ENCODE measurements at places on chromosomes 11 and 22.

DNA sequence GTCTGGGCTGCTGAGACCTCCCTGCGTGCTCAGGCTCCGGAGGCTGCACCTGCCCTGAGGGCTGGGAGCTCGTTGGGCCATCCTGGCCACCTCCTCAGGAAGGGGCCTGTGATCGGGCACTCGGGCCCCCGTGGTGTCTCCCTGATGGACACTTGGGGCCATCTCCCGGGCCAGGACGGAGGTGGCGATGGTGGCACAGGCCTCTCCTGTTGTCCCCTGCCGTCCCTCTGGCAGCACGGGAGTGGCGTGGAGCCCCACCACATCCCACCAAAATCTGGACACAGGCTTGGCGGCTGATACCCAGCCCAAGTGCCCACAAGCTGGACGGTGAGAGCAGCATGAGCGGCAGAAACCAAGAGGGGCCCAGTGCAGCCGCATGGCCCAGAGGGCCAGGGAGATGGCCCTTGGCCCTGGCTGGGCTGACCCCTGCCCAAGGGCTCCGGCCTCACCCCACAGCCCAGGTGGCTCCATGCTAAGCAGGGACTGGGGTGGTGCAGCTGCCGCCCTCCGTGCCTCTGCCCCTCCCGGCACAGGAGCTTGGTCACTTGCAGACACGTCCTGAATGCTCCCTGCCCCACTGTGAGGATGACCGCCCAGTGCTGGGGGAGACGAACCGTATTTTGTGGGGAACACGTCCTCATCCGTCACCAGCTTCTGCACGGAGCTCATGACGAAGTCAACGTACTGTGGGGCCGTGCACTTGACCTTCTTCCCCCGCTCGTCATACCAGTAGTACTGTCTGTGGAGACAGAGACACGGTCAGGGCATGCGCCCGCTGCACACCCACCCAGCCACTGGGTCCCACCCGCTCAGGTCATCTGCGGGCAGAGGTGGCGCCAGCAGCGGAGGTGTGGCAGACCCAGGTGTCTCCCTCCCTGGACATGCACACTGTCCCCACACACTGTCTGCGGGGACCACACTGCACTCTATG lies 15.6 kb downstream of the MOB2 start:
- no peak for DNase-seq

DNA sequence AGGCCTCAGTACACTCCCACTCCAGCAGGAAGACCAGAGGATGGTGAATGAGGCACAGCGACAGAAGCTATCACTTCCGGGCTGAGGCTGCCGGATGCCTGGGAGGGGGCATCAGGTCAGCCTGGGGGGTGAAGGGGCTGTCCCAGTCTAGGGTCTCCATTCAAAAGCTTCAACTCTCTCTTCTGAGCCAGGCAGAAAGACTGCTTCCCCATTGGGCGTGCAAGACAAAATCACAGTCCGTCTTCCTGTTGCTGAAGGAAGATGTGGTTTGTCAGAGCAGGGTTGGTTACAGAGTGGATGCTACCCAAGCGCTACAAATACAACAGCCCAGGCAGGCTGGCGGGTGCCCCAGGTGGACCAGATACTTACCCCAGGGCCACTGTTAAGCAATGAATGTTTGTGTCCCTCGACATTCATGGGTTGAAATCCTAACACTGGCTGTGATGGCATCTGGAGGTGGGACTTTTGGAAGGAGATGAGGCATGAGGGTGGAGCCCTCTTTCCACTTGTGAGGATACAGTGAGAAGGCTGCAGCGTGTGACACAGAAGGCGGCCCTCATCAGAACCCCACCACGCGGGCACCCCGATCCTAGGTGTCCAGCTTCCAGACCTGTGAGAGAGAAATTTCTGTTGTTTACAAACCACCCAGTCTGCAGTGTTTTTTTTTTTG lies 12.0 kb downstream of the UPK3A start:
- DNase-seq: no peak

DNA sequence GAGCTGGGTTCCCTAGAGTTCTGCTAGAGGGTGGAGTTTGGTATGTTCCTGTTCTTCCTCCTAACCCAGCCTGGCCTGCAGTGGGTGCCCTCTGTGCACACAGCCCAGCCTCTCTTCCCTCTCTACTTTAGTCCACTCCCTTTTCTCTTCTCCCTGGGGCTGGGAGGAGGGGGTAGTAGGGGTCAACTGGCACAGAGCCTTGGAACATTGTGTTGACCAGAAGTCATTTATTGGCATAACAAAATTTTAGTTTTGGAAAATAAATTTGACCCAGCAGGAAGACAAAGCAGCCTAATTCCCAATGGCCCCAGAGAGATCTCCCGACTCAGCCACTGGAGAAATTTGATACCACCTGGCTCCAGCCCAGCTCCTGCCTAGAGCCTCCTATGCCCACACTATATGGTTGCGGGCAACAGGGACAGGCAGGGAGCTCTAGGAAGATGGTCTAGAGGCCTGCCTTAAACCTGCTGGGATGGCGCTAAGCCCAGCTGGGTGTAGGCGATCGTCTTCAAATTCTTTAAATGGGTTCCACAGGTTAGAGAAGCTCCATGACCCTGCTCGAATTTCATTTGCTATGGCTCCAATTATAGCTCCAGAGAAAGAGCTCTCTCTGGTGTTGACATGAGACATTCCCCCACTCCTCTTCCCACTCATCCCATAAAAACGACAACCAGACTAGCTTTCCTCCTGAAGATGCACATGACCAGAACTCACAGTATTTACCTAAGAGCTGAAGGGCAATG lies 9.9 kb downstream of the PCSK7 start:
- no peak for DNase-seq

DNA sequence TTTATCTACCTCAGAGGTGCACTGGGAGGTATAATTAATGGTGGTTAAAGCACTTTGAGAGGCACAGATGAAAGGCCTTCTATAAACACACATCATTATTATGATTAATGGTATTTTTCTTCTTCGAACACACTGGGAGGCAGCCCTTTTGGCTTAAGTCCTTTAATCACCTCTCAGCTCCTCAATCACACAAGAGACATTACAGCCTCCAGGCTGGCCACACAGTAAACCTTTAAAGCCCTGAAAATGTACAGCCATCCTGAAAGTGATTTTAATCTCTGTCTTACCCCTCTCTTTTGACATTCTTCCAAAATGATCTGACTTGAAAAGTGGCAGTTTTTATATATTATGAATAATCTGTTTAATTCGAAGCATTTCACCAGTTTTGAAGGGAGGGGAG lies 54.3 kb upstream of the VSTM5 start:
- DNase-seq: no peak

GRCh38 chr22:35960854-35961253 lies 67.8 kb downstream of the RBFOX2 start:
- no peak for DNase-seq

GRCh38 chr22:19998991-19999820 lies 17.4 kb downstream of the ARVCF start:
- no peak for DNase-seq

DNA sequence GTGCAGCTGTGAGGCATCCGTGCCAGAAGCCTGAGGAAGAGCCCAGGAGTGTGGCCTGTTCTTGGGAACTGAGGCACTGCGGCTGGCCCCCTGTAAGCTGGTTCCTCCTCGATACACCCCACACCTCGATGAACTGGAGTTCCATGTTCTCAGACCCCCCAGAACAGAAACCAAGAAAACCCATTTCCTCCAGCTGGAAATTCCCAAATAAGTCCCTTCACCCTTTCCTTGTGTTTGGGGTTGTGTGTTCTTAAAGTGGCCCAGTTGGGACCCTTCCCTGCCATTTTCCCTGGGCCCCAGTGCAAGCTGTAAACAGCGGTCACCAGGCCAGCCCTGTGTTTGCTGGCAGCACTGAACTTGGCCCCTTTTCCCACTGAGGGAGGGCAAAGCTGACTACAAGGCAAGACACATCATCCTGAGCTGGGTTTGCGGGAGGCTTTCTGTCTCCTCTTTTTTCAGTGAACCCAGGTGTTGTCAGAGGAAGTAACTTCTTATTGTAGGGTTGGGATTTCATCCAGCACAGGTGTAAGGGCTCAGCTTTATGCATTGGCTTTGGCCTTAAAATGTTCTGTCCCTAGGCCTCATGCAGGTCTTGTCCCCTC lies 60.1 kb upstream of the MPEG1 start:
- DNase-seq: no peak

DNA sequence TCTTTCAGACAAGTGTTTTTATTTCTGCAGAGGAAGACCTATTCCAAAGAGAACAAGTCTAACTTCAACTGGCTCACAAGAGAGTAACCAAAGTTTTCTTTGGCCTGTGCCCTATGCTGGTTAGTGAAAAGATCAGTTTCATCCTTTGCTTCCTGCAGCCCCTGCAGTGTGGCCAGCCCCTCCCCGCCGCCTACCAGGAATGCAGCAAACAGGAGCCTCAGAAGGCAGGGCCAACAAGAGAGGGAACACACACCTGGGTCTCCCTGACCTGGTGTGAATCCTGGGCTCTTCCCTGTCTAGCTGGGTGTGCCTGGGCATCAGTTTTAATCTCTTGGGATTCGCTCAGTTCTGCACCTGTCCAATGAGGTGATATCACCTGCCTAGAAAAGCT lies 21.5 kb upstream of the SCARF2 start:
- no peak for DNase-seq

- DNase-seq: no peak
These were observed 617.2 kb upstream of the CHORDC1 start for GRCh38 chr11:90840071-90840470.

GRCh38 chr11:29251738-29252137 lies 765.1 kb downstream of the KCNA4 start:
- no peak for DNase-seq

GRCh38 chr22:17773606-17774205 lies 563 bp downstream of the BID start:
- DNase-seq: no peak

DNA sequence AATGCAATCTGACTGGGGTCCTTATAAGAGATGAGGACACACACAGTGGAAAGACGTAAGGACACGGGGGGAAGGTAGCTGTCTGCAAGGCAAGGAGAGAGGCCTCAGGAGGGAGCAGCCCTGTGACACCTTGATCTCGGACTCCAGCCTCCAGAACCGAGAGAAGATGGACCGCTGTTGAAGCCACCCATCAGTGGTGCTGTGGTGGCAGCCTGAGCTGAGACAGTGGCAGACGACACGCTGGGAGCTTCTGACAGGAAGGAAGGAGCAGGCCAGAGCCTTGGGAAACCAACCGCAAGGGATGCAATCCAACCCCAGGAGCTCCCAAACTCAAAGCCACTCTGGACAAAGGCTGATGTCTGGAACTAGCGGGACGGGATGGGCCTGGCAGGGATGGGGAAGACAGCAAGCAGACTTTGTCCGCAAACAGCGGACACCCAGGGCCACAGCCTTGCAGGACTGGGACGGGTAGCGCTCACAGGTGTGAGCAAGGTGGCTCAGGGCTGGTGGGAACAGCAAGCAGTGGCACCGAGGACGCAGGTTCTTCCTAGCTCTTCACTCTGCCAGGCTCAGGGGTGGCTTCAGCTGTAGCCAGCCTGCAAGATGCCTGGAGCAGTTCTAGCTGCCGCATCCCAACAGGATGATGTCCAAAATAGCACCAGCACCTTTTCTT lies 10.9 kb downstream of the LTO1 start:
- DNase-seq: no peak

DNA sequence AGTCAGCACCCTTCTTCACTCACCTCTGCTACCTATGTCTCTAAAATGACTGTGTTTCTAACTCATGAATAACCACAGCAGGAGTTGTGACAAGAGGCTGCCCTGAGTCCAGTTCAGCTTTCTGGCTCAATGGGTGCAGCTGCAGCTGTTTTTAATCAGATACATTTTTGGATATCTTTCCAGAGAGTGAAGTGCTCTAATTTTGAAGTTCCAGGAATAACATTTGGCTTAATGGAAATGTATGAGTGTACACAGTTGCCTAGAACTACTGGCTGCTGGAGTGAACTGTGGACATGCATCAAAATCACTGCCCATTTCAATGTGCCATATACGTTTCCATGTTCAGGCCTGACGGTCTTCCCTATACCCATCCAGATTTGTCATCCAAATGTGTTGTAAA lies 769.5 kb upstream of the ANO3 start:
- DNase-seq: no peak

GRCh38 chr11:15758857-15759465 lies 597.4 kb downstream of the SOX6 start:
- DNase-seq: no peak

GRCh38 chr11:62719302-62719978 lies 7.8 kb downstream of the HNRNPUL2 start:
- no peak for DNase-seq

GRCh38 chr22:49382451-49382735 lies 445.3 kb downstream of the BRD1 start:
- DNase-seq: no peak

DNA sequence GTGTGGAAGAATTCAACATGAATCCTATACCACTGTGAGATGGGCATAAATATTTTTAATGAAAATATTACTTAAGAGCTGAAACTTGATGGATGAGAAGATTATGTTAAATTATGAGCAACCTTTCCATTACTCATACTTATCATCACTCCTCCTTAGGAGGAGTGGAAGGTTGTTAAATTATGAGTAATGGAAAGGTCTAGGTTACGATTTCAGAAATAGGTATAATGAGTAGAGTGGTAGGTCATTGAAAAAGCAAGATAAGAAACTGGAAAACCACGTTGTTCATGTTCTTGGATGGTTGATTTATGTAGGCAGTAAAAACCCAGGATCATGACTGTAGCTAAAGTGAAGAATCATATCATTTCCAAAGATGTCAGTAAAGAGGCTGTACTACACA lies 973.2 kb upstream of the RAG2 start:
- DNase-seq: no peak

GRCh38 chr11:118749429-118749828 lies 41.5 kb downstream of the DDX6 start:
- no peak for DNase-seq

DNA sequence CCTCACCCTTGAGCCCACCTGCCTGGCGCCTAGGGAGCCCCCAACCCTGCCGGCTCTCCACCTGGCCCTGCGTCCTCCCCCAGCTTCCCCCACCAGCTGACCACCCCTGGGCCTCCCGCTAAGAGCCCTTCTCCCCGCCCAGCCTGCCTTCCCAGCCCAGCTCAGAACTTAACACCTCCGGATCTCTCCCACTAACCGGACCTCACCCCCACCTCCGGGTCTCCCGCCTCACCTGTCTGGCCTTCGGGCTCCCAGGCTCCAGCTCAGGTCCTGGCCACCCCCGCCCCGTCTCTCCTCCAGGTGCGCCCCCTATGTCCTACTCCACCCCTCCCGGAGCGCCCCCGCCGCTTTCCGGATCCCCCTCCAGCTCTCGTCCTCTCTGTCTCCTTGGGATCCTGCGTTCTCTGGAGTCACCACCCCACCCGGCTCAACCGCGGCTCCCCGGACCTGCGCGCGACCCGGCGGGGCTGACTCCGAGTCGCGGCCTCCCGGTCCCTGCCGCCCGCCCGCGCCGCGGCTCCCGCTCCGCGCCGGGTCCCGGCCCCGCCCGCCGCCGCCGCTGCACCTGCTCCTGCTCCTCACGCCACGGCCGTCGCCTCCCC lies at the start of gene KCNJ11:
Gene KCNJ11, minus strand, starts transcription at position 51 of the 602 bp plus-strand sequence. CDS start 568 bp downstream, outside the sequence.
- DNase-seq: no peak

- no peak for DNase-seq
These were observed 21.5 kb upstream of the P2RY2 start for GRCh38 chr11:73196576-73196975.

DNA sequence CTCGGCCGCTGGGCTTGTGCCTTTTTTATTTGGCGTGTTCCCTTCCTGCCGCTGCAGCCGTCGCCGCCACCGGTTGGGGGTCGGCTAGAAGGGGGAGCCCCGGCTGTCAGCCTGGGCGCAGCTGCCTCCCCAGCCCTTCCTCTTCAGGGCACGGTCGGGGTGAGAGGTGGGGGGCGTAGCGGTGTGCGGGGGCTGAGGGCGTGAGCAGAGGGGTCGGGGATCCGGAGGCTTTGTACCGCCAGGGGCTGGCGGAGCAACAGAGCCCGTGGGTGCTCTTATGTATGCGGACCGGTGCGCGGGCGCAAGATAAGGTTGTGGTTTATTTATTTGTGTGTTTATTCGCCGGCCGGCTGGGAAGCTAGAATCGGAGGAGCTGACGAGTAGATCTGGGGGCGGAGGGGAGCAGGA lies 477 bp downstream of the ZBTB16 start:
- DNase-seq: no peak

All from AML-193 (cell line).